Mucosa of descending colon (tissue), 3 donors: ENCODE measurements at places on chromosomes 16 and 17.

GRCh38 chr16:49275050-49275730, 6.4 kb downstream of the CBLN1 start:
- no peak for DNase-seq

DNA sequence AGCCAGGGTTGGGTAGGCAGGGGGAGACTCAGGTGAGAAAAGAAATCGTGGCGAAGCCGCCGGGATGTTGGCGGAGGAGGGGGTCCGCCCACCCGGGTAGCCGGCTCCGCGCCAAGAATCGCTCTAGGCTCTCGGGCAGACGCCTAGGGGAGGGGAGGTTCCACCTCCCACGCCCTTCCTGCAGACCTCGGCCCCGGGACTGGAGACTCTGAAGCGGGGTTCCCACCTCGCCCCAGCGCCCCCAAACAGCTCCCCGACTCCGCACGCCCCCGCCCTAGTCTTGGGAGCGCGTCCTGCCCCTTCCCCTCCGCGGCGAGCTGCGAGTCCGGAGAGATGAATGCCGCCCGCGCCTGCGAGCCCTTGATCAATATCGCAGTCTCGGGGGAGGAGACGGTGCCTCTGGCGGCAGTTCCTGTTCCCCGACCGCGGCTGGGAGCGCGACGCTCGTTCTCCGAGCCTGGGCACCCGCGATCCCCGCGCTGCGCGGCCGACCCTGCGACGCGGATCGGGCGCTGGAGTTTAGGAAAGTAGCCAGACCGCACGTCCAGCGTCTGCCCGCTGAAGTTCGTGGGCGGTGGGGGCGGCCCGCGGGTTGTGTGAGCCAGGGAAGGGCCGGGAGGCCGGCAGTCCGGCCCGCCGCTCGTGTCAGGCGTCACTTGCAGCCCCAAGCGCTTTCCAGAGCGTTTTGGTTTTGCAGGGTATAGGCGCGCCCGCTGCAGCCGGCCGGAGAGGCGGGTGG, 790 bp downstream of the CRHR1 start:
- DNase-seq: no peak

DNA sequence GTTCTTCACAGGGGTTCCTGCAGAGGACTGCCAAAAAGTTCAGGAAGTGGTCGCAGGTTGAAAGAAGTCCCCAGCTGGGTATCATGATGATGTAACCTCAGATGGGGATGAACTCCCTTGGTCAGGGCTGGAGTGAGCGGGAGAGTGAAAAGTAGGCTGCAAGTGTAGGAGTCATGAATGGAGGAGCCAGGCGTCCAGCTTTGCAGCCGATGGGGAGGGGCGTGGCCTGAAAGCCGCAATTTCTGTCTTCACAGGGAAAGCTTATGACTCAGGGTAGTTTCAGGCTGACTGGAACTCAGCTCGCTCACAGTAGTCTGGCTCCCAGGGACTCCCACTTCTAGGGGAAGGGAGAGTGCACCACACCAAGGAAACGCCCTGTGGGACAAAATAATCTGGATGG, 70.0 kb upstream of the HS3ST3A1 start:
- DNase-seq: no peak

GRCh38 chr16:88601313-88602036, 31.3 kb downstream of the ZC3H18 start:
- DNase-seq: no peak

GRCh38 chr16:47424846-47425245, 36.0 kb downstream of the ITFG1 start:
- no peak for DNase-seq

DNA sequence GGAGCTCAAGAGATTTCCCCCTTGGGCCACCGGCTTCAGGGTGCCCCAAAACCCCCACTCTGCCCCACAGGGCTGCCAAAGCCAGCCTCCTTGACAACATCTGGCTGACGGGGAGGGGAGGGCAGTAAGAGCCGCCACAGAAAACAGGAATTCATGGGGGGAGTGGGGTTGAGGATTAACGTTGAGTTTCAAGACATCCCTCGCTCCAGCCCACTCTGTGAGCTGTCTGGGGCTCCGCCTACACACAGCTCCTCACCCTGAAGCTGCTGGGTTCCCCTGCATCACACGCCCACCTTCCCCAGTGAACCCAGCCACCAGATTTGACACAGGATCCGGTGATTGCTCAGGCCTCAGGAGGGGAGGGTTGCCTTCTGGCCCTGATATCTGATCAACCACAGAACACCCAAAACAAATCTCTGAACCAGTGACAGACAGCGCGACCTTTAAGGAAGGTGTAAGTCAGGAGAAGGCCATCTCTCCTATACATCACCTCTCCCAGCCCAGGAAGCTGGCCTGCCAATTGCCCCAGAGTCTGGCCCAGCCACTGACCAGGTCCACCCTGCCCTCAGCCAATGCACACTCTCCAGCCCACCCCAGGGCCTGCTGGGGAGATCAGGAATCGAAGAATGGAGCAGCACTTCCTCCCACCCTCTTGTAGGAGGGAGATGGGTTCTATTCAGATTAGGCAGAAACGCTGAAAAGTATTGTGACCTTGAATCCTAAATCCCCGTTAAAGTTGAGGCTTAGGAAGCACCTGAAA, 132.1 kb downstream of the CLEC16A start:
- DNase-seq: no peak

DNA sequence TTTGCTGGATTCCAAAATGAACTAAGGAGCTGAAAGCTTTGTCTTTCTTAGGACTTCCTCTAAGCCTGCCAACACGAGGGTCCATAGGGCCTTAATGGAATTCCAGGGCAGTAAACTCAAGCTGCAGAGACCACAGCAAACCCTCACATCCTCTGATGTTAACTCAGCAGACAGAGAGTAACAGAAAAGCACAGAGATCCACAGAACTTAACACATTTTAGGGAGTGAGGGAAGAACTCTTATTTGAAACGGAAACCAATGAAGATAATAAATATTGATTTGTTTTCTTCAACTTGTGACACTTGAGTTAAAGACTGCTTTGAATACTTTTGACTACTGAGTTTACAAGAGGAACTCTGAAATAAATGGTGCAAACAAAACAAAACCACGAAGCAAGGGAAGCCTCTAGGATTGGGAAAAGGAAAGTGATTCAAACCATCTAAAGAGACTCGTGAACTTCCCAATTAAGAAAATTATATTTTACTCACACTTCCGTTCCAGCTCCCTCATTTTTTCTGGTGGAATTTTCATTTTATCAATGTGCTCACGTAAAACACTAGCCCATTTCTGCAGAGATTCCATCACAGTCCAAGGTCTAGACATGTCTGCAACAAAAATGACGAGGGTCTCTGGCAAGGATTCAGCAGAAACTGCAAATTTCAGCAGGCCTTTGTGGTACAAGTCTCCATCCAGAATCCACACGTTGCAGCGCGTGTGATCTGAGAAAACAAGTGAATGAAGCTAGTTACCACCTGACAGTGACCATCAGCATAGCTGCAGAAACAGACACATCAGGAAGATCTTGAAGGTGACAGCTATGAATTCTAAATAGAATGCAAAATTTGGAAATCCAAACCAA, 9.2 kb downstream of the DYNC1LI2 start:
- no peak for DNase-seq

- no peak for DNase-seq
Observed at GRCh38 chr17:73510981-73511718, 133.1 kb downstream of the SDK2 start.

- peak; percentile 65 for DNase-seq
Observed at GRCh38 chr16:9092978-9093344, 1.5 kb downstream of the HAPSTR1 start.

GRCh38 chr17:17455173-17455572, 21.6 kb upstream of the MED9 start:
- DNase-seq: no peak

DNA sequence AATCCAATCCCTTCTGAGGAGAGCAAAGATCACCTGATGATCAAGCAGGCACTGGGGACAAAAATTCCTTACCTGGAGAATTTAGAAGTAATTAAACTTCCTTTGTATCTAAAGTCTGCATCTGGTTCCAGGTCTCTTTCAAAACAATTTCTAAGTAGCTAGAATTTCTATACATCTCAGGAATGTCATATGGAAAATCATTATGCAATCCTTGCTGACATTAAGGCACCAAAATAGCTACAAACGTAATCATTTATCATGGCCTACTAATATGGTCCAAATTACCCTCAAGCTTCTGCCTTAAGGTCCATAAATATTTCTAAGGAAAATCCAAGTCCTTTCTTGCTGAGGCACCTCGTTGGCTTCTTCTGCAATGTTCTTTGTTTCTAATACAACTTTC, 32.9 kb upstream of the YPEL2 start:
- no peak for DNase-seq

DNA sequence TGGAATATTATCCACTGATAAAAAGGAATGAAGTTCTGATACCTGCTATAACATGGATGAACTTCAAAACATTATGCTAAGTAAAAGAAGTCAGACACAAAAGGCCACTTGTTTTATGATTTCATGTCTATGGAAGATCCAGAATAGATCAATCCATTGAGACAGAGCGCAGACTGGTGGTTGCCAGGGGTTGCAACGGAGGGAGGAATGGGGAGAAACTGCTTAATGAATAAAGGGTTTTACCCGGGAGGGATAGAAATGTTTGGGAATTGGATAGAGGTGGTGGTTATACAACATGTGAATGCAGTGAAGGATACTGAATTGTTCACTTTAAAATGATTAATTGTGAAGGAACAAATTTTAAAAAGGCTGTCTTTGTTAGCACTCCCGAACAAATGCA, 30.2 kb downstream of the WDR59 start:
- DNase-seq: no peak

DNA sequence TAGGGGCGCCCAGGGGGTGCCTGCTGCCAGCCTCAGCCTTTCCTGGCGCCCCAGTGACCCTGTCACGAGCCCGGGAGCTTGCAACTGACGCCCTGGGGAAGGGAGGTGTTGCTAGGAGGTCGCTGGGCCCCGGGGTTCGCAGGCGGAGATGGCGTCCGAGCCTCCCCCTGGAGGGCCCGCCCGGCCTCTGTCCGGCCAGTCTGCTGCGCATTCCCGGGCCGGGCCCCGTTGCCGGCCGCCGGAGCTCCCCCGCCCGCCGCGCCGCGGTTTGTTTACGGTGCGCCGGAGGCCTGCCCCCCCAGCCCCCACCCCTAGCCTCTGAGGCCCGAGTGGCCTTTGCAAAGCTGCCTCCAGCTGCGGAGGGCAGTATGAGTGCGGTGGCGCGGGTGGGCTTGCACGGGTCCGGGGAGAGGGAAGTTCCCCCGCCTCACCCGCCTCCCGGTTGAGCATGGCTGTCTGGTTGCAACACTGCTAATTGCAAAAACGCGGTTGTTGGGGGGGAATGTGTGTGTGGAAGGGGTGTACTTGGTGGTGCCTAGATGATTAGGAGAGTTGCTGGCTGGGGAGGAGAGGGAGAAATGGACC, 514 bp downstream of the THRA start:
- DNase-seq: peak; percentile 59

DNA sequence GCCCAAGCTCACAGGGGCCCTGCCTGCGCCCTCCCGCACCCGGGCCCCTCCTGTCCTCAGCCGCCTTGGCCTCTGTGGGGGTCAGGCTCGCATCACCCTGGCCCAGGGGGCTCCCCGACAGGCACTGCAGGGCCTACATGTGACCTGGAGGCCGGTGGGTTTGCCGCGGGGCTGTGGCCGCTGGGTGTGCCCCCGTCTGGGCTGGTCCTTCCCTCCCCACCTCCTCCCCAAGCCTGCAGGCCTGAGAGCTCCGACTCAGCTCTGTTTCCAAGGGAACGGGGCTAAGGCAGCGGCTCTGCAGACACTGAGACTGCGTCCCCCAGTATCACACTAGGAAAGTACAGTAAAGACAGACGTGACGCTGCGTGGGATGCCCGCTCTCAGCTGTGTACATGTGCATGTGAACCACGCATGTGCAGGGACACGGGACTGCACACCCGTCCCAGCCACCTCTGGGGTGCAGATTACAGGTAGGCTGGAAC, 16.5 kb upstream of the WDR45B start:
- DNase-seq: peak; percentile 40

DNA sequence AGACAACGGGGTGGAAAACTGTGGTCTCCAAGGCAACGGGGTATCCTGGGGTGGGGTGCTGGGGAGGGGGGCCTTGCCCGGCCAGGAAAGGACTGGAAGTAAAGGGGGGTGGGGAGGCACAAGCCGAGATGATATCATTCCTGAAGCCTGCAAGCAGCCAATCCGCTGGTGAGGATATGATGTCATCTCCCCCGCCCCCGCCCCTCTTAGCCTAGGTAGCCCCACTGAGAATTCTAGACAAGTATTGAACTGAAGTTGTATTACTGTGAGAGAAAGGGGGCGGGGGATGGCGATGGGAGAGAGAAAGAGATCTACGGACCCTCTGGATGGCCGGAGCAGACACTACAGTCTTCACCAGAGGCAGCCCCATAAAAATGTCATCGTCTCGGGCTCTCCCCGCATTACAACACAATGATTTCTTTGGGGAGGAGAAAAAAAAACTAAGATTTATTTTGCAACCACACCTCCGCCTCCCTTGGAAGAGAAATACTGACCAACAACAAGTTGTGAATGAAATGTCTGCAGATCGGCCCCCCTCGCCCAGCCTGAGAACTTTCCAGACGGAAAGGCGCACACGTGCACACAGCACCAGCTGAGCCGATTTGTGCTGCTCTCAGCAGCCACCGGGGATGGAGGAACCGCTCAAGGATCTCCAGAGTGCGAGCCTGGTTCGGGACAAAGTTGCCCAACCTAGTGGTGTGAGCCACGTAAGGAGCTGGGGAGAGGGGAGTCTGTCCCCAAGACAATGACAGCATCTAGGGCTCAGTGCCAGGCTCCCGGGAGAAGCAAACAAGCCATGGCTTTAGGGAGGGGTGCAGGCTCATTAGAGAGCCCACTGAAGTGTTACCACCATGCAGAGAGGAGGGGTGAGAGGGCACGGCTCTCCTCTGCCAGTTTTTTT, 222.1 kb downstream of the SOX9 start:
- no peak for DNase-seq

DNA sequence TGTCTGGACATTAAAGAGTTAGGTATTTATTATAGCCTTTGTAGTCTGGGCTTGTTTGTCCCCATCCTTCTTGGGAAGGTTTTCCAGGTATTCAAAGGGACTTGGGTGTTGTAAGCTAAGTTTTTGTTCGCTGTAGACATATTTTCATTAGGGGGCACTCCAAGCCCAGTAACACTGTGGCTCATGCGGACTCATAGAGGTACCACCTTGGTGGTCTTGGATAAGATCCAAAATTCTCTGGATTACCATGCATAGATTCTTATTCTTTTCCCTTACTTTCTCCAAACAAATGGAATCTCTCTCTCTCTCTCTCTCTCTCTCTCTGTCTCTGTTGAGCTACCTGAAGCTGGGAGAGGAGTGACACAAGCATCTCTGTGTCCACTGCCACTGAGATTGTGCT, 48.9 kb downstream of the ERCC4 start:
- DNase-seq: no peak

- DNase-seq: no peak
Observed at GRCh38 chr17:41267711-41268110, 2.5 kb downstream of the KRTAP9-6 start.

DNA sequence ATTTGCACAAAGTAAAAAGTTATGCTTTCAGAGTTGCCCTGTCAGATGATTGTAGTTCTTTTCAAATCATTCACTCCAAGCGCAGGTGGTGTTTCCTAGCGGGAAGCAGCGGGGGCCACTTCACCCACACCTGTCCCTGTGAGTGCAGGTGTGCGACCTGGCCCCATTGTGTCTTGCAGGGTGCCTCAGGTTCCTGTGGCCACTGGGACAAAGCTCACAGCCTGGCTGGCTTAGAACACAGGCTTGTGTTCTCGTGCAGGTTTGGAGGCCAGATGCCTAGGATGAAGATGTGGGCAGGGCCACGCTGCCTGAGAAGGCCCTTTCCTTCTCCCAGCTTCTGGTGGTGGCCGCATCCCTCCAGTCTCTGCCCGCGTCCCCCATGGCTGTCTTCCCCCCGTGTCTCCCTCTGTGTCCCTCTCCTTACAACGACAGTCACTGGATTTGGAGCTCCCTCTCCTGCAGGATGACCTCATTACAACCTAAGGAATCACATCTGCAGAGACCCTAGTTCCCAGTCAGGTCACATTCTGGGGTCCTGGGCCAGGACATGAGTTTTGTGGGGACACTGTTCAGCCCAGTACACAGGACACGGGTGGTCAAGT, 90.5 kb downstream of the NPIPB11 start:
- peak; percentile 26 for DNase-seq
